Uterus (tissue), 4 donors: ENCODE measurements at places on chromosomes 2 and 18.

GRCh38 chr18:32769071-32769585 lies 3.7 kb downstream of the KLHL14 start:
- no peak for DNase-seq

DNA sequence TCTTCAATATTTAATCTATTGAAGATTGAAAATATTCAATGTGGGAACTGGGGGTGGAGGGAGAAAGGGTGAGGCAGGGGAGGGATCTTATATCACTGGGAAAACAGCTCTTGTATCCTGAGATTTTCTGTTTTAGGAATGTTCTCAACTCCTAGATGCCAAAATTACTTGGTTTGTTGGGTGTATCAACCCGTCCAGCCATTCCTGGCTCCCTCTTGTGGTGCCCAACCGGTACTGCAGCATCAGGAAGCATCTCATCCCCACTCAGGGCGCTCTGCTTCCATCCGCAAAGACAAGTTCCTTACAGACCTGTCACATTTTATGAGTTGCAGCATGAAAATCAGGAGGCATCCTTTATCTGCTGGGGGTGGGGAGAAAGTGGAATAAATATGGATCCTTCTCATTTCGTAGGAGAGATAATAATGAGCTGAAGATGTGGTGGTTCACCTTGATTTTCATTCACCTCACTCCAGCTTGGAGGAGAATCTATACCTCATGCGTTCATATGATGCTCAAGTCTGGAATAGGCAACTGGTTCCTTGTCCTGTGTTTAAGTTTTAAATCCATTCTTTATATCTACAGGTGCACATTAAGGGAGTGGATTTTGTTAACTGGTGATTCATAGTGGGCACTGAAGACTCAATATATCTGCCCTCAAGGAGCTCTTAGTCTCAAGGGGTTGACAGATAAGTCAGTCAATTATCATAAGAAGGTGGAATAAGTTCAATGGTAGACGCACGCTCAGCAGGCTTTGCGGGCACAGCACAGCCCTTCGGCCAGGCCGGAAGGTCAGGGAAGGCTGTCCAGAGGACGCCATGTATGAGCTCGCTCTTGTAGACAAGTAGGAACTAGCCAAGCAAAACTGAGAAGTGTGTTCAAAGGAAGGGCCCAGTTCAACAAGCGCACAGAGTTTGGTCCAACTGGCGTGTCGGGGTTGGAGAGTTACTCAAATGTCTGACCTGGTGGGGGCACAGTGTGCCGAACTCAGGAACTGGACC lies 127.3 kb downstream of the RNF144A start:
- DNase-seq: peak; percentile 76

DNA sequence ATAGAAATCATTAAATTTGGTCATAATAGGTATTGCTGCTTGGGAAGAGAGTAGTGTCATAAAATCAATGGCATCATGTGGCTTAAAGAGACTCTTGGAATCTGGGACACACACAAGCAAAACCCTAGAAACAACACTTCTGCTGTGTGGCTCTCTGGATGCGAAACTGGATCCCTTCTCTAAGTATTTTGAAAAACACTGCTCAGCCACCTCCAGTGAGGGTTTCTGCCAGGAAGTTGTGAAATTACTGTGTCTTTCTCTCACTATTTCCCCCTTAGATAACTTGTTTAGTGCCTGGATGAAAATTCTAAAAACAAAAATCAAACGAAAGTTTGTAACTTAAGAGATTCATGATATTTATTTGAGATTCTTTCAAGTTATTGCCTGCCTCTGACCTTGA lies 163.8 kb downstream of the RHBDD1 start:
- no peak for DNase-seq

GRCh38 chr2:20356042-20356441 lies 5.4 kb upstream of the PUM2 start:
- DNase-seq: no peak

GRCh38 chr18:79484661-79485621 lies 89.2 kb downstream of the NFATC1 start:
- DNase-seq: no peak

GRCh38 chr2:169141713-169142352 lies 72.5 kb downstream of the DHRS9 start:
- no peak for DNase-seq

DNA sequence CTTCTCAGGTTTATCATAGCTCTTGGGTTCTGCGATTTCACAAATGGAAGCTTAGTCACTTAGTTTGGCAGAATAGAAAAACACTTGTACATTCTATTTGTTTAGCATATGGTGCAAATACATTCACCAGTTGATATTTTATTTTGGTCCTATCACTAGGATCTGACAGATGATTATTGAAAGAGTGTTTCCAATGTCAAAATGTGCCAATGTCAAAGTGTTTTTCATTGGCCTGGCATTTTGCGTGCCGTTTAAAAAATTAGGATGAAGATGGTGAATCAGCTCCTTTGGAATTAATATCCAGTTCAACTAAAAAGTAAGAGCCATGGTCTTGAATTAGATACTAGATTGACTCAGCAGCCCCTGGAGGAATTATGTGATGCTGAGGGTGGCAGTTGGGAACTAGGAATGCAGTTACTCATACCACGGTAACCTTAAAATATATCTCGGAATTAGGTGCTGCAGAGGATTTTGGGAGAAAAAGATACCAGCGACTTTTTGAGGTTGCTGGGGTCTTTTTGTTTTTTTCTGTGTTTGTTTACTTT lies 87.0 kb downstream of the SPHKAP start:
- DNase-seq: no peak

GRCh38 chr2:43484323-43484930 lies 111.4 kb downstream of the THADA start:
- DNase-seq: no peak

GRCh38 chr2:109447251-109447661 lies 166.5 kb downstream of the SEPTIN10 start:
- DNase-seq: no peak

- no peak for DNase-seq
Measured at GRCh38 chr2:18132697-18133096, 254.2 kb downstream of the KCNS3 start.

GRCh38 chr2:23199115-23199918 lies 185.7 kb upstream of the KLHL29 start:
- DNase-seq: no peak

GRCh38 chr2:98282109-98282508 lies 64.1 kb upstream of the CNGA3 start:
- no peak for DNase-seq

DNA sequence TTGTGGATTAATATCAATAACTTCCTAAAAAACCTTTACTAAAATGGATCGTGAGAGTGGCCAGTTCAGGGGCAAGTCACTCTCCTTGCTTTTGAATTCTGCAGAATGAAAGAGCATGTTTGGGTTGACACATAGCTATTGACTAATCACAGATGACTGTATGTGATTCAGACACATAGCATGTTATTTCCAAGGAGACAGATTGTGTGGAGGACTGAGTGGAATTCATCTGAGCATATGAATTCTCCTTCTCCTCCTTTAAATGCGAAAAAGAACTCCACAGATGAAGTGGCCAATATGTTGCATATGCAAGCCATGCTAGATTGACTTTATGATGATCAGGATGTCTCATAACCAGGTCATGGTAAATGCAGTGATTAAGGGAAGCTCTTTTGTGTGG lies 249.4 kb upstream of the FAM98A start:
- DNase-seq: no peak

DNA sequence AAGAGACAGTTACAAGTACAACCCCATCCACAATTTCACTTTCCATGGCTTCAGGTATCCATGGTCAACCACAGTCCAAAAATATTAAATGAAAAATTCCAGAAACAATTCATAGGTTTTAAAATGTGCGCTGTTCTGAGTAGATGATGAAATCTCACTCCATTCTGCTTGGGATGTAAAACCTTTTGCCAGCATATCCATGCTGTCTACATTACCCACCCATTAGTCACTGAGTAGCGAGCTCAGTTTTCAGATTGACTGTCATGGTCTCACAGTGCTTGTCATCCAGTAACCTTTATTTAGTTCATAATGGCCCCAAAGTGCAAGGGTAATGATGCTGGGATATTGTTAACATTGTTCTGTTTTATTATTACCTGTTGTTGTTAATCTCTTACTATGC lies 40.5 kb downstream of the SMAD4 start:
- DNase-seq: no peak

GRCh38 chr2:206482633-206483032 lies 39.3 kb downstream of the ADAM23 start:
- no peak for DNase-seq

DNA sequence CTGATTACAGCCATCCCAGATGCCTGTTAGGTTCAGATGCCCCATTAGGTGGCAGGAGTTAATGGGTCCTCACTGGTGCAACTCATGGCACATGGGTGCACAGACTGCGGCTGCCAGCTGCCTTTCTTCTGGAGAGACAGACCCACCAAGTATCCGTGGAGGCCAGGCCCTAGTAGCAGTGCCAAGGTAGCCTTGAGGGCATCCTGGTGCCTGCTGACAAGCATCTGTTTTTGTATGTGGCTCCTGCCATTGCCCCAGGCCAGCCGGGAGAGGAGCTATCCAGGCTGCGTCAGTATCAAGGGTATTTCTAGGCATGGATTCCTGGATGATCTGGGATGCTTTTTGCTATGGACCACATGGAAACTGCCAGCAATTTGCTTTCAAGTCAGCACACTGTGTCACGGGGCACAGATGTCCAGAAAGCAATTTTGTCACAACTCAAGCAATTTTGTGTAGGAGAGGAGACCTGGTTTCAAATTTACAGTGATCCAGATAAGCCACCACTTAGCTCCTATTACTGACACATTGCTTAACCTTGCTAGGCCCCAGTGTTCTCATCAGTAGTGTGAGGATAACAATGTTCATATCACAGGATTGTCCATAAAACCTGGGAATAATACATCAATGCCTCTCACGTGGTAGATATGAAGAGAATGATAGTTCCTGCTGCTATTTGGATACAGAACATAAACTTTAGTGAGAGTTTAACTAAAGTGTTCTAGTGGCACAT lies 815.1 kb upstream of the RAB6C start:
- DNase-seq: no peak

GRCh38 chr18:36075862-36076587 lies 8.7 kb upstream of the RPRD1A start:
- no peak for DNase-seq

- DNase-seq: no peak
Measured at GRCh38 chr2:48120759-48121242, 214.5 kb upstream of the FBXO11 start.

GRCh38 chr18:77071711-77072292 lies 60.8 kb downstream of the MBP start:
- peak; percentile 19 for DNase-seq

- DNase-seq: no peak
Measured at GRCh38 chr2:219752726-219753125, 125.3 kb downstream of the SLC4A3 start.

DNA sequence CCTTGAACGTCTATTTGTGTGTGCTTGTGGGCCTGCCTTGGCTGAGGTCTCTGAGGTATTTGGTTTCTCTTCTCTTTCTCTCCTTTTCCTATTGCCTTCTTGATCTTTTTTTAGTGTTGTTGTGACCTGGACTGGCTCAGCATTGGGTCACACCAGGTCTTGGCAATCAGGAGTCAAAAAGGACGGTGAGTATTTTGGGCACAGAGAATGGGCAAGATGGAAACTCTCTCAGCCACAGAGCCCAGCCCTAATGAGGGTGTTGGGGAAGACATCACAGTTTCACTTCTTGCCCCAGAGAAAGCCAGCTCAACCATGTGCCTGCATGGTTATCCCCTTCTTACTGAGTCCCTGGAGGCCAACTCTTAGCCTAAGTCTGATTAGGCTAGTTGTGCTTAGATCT lies 13.7 kb upstream of the INO80C start:
- no peak for DNase-seq

- DNase-seq: no peak
Measured at GRCh38 chr2:123916531-123916930, 108.6 kb upstream of the CNTNAP5 start.

GRCh38 chr2:19313553-19313952 lies 44.9 kb downstream of the OSR1 start:
- no peak for DNase-seq

- no peak for DNase-seq
Measured at GRCh38 chr2:211854832-211855231, 683.8 kb downstream of the ERBB4 start.

DNA sequence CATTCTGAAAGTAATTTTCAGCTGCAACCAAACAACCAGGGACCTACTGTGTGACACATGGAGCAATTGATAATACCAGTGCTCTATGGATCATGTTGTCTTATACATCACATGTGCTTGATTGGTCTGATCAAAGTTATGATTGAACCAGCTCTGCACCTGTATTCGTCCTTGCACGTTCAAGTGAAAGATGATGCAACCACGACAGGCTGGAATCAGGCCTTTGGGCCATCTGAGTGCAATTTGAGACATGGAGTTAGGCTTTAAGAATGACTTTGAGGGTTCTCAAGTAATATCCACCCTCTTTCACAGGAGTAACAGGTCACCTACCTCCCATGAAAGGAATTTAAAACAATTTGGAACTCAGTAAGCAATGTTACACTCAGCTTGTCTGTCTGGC lies 165.2 kb downstream of the SLC8A1 start:
- no peak for DNase-seq

GRCh38 chr18:3088449-3088848 lies 75.5 kb upstream of the LPIN2 start:
- DNase-seq: no peak

DNA sequence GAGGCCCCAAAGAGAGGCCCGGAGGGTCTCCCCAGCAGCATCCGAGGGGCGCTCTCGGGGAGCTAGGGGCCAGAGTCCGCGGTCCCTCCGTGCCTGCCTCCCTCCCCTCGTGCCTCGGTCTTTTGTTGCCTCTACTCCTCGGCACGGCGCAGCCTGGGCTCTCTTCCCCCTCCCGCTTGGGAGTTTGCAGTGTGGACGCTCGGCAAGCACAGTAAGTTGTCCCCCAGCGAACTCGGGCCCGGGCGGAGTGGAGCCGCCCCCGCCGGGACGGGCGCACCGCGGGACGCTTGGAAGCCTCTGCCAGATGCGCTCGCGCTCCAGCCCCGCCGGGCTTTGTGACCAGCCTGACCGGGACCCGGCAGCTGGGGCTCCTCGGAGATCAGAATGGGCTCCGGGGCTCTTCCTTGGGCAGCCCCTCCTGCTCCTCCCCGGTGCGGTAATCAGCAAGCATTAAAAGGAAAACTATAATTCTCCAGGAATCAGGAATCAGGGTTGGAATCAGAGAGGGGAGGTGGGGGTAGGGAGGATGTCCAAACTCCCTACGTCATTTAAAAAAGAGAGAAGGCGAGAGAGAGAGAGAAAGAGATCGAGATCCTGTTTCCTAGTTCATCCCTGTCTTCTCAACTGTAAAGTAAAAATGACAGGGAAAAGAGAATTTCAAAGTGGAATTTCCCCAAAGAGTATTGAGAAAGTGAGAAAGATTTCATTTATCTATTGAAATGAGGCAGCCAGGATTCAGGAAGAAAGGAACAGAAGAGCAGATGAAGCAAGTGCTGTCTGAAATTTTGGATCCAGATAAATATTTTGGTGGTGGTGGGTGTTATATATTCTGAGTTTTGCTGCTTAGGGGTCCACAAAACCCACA lies 786 bp upstream of the TMEM200C start:
- no peak for DNase-seq

DNA sequence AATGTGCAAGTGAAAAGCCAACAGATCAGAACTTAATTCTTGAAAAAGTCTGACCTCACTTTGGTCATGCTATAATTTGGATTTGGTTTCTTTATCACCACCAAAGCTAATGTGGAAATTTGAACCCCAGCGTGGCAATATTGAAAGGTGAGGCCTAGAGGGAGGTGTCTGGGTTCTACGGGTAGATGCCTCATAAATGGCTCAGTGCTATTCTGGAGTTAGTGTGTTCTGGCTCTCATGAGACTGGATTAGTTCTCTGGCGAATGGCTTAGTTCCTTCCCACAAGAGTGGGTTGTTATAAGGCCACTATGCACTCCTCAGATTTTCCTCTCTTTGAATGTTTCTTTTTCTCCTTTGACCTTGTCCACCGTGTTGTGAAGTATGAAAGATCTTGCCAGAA lies 22.3 kb downstream of the ORC4 start:
- no peak for DNase-seq

- no peak for DNase-seq
Measured at GRCh38 chr18:48575301-48575657, 36.4 kb downstream of the CTIF start.
